ENCODE measurements at places on chromosomes 4 and X. TPM values are rescaled to one million over a fixed set of nuclear protein-coding genes. Genes with fewer than 3 reads are reported as not detected.

POLN gene
- total RNA-seq, result 2.7 TPM

PARM1 gene
- total RNA-seq, result 37.6 TPM

PUDP gene
- total RNA-seq, result 41.2 TPM

MAGEA9B gene
- total RNA-seq, result 0.11 TPM

PCDH18 gene
- total RNA-seq, result not detected

CLTRN gene
- 0.18 TPM for total RNA-seq

PRR32 gene
- not detected for total RNA-seq

DNA sequence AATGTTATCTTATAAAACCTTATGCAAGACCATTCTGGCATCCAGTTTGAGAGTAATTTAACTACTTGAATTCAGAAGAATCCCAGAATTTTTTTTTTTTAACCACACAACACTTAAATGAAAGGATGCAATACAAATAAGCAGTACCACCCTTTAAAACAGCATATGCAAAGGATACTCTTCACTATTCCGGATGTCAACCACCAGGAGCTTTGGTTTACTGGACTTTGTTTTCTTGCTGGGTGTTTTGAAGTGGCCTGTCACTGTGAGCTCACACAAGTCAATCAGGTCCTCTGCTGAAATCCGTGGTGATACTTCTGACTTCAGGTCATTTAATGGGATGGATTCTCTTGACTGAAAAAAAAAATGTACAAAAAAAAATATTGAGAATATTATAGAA, 200.0 kb downstream of the TBCK start:
- H3K36me3 ChIP-seq, result no peaks in the 10 kb centered on the region
- H3K27ac ChIP-seq, result no peak overlapping the region
- no peak overlapping the region for H3K4me3 ChIP-seq

GRCh38 chr4:7761312-7761711, 178.3 kb downstream of the AFAP1 start:
- no peaks in the 10 kb centered on the region for H3K36me3 ChIP-seq
- H3K4me3 ChIP-seq, result no peak overlapping the region
- no peak overlapping the region for H3K27ac ChIP-seq
- no peaks in the 10 kb centered on the region for H3K27me3 ChIP-seq
- no peaks in the 10 kb centered on the region for H3K4me1 ChIP-seq

DNA sequence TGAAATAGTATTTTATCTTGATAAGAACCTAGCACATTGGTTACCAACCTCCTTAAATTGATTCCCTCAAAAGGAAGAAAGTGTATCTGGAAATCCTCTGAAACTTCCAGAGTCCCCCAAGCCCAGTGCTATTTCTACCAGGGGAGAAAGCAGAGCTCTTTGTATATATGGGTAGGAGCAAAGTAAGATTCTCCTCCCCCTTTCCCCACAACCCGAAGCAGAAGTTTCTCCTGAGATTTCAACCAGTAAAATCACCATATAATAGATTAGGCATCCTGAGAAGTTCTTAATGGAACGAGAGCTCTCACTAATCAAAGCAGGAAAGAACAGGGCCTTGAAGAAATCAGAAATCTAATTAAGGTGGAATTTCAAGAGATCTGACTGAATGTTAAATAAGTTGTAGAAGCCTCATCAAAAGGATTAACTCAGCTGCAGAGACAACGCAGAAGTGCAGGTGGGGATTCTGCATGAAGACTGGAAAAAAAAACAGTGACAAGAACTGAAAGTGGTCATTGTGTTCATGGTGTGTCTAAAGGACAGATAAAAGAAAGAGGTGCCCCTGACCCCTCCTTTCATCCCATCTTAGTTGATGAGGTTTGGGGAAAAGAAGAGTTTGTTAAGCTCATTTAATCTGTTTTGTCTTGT, 39.1 kb downstream of the VSIG4 start:
- H3K36me3 ChIP-seq, result no peaks in the 10 kb centered on the region
- H3K27ac ChIP-seq, result no peak overlapping the region
- H3K27me3 ChIP-seq, result no peaks in the 10 kb centered on the region
- no peak for DNase-seq

GRCh38 chr4:15779306-15779705, 1.2 kb downstream of the CD38 start:
- H3K4me1 ChIP-seq, result peaks cover 61% of the 10 kb centered on the region
- peak overlapping the region; percentile 63 for H3K4me3 ChIP-seq
- no peaks in the 10 kb centered on the region for H3K27me3 ChIP-seq
- H3K36me3 ChIP-seq, result no peaks in the 10 kb centered on the region
- H3K27ac ChIP-seq, result no peak overlapping the region
- no peak for DNase-seq

GRCh38 chrX:102930990-102931756, 5.9 kb upstream of the RAB40AL start:
- no peaks in the 10 kb centered on the region for H3K27me3 ChIP-seq
- H3K4me3 ChIP-seq, result no peak overlapping the region
- no peak for DNase-seq
- no peak overlapping the region for H3K27ac ChIP-seq

DNA sequence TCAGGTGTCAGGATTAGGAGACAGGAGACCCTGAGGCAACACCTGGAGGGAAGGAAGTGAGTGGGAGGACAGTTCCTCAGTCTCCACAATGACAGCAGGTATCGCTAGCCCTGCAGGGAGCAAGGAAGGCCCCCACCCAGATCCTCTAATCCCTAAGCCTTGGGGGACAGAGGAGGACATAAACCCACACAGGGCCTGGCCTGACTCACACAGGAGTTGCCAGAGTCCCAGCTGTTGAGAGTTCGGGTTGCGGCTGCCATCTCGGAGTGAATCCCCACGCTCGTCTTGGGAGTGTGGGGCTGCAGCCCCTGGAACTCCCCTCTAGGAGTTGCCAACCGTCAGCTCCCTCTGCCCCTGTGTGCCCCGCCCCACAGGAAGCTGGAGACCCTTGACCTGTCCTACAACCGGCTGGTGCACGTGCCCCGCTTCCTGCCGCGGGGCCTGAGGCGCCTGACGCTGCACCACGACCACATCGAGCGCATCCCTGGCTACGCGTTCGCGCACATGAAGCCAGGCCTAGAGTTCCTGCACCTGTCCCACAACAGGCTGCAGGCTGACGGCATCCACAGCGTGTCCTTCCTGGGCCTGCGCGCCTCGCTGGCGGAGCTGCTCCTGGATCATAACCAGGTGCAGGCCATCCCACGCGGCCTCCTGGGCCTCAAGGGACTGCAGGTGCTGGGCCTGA, 9.2 kb upstream of the BGN start:
- H3K4me3 ChIP-seq, result no peak overlapping the region
- no peaks in the 10 kb centered on the region for H3K4me1 ChIP-seq
- no peak for DNase-seq

GRCh38 chr4:179398414-179398813, 1956.2 kb upstream of the AGA start:
- no peak overlapping the region for H3K27ac ChIP-seq
- no peaks in the 10 kb centered on the region for H3K36me3 ChIP-seq
- no peaks in the 10 kb centered on the region for H3K4me1 ChIP-seq
- H3K27me3 ChIP-seq, result no peaks in the 10 kb centered on the region
- no peak for DNase-seq
- H3K4me3 ChIP-seq, result no peak overlapping the region

DNA sequence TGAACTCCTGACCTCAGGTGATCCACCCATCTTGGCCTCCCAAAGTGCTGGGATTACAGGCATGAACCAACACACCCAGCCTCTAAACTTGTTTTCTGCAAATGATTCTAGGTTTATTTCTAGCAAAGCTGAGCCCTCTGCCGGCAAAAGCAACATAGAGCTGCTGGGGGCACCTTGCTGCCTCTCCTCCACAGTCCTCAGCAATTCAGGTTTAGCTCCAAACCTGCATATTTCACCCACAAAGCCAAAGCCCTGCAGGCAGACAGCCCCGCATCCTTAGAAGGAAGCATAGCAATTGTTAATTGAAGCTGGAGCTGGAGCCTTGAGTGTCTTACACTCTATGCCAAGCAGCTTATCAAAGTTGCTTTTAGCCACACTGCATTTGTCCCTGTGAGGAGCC, 24.9 kb upstream of the OCIAD2 start:
- DNase-seq, result peak; percentile 27
- no peak overlapping the region for H3K27ac ChIP-seq
- H3K4me1 ChIP-seq, result peaks cover 4% of the 10 kb centered on the region
- H3K36me3 ChIP-seq, result no peaks in the 10 kb centered on the region
- no peaks in the 10 kb centered on the region for H3K27me3 ChIP-seq

DNA sequence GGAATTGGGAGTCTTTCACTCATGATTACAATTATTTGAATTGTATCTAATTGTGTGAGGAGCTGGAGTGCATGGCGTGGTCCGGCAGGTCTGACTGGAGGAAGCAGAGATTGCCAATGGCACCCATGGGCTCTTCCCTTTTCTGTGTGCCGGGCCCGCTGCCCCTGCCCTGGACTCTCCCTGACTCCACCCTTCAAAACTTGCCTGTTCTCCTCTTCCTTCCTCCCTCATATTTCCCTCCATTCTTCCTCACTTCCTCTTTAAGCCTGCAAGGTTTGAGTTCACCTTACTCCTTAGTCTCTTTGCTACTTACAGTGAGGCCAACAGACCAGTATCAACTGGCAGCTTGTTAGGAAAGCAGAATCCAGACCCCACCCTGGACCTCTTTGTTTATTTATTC, 6.5 kb upstream of the STBD1 start:
- DNase-seq, result no peak
- no peak overlapping the region for H3K27ac ChIP-seq
- no peaks in the 10 kb centered on the region for H3K4me1 ChIP-seq
- H3K36me3 ChIP-seq, result no peaks in the 10 kb centered on the region

- no peak overlapping the region for H3K27ac ChIP-seq
- peaks cover 3% of the 10 kb centered on the region for H3K4me1 ChIP-seq
- no peak for DNase-seq
- no peaks in the 10 kb centered on the region for H3K36me3 ChIP-seq
These were observed 252.7 kb downstream of the CENPC start for GRCh38 chr4:67292636-67293035.

DNA sequence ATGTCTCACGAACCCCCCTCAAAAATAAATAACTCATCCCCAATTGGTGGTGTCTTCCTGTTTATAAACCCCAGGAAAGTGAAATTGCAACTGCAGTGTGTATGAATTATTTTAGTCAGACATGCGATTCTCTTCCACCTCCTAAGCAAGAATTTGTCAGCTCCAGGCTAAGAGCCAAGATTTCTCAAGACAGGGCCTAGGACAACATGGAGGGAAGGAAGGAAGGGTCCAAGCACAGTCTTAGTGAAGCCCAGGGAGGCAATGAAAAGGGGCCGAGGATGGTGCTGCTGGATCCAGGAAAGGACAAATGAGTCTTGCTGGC, 20.0 kb downstream of the SH3KBP1 start:
- peaks cover 95% of the 10 kb centered on the region for H3K4me1 ChIP-seq
- H3K4me3 ChIP-seq, result no peak overlapping the region
- H3K27ac ChIP-seq, result peak overlapping the region; percentile 96
- DNase-seq, result no peak
- H3K27me3 ChIP-seq, result no peaks in the 10 kb centered on the region

DNA sequence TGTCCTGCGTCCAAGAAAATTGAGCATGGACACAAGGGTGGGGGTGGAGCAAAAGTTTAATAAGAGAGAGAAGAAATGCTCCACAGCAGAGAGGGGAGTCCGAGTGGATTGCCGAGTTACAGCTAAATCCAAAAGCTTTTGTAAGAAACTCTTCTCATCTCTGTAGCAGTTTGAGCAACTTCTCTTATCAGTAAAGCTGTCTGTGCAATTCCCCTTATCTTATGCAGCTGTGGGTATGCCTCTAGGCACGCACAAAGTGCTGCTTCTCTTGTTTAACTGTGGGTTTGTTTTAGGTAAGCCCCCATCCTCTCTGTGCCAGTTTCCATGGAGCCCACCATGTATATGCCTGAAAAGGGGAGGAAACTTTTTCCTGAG, 44.8 kb downstream of the HMGB2 start:
- H3K4me1 ChIP-seq, result no peaks in the 10 kb centered on the region
- H3K36me3 ChIP-seq, result peaks cover 5% of the 10 kb centered on the region
- H3K27me3 ChIP-seq, result no peaks in the 10 kb centered on the region
- H3K4me3 ChIP-seq, result no peak overlapping the region

GRCh38 chr4:161767116-161767515, 396.7 kb downstream of the FSTL5 start:
- H3K4me3 ChIP-seq, result no peak overlapping the region
- H3K27ac ChIP-seq, result no peak overlapping the region
- H3K4me1 ChIP-seq, result no peaks in the 10 kb centered on the region

- no peak for DNase-seq
- H3K27ac ChIP-seq, result no peak overlapping the region
- H3K36me3 ChIP-seq, result peaks cover 74% of the 10 kb centered on the region
- H3K4me1 ChIP-seq, result peaks cover 46% of the 10 kb centered on the region
These were observed 18.3 kb downstream of the G3BP2 start for GRCh38 chr4:75654905-75655304.

GRCh38 chrX:31178769-31179125, 106.9 kb upstream of the FTHL17 start:
- no peak for DNase-seq
- H3K4me3 ChIP-seq, result no peak overlapping the region
- H3K27ac ChIP-seq, result no peak overlapping the region
- no peaks in the 10 kb centered on the region for H3K36me3 ChIP-seq

- DNase-seq, result no peak
- H3K4me1 ChIP-seq, result no peaks in the 10 kb centered on the region
- no peaks in the 10 kb centered on the region for H3K27me3 ChIP-seq
- no peaks in the 10 kb centered on the region for H3K36me3 ChIP-seq
These were observed 437.9 kb upstream of the MAOA start for GRCh38 chrX:43218198-43218597.

DNA sequence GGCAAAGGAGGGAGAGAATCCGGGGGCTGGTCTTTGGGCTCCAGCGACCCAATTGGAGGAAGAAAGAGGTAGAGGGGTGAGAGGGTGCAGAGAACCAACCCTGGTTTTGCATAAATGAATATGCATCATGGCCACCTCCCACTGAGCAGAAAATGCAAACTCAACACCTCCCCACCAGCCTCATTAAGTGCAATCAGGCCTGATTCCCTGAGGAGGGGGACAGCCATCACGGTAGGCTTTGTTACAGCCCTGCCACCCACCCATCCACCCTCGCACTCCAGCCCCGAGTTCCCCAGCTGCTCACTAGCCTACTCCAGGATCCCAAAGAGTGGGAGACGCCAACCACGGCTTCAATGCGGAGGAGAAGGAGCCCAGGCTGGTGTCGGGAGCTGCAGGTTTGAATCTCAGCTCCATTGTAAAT, 48.3 kb upstream of the MAN2B2 start:
- no peaks in the 10 kb centered on the region for H3K27me3 ChIP-seq
- H3K36me3 ChIP-seq, result no peaks in the 10 kb centered on the region
- H3K4me3 ChIP-seq, result no peak overlapping the region
- no peak for DNase-seq
- H3K4me1 ChIP-seq, result peaks cover 4% of the 10 kb centered on the region

- no peak overlapping the region for H3K27ac ChIP-seq
- no peaks in the 10 kb centered on the region for H3K36me3 ChIP-seq
- H3K4me1 ChIP-seq, result no peaks in the 10 kb centered on the region
- no peak for DNase-seq
- no peaks in the 10 kb centered on the region for H3K27me3 ChIP-seq
- no peak overlapping the region for H3K4me3 ChIP-seq
These were observed 21.4 kb downstream of the PLAC1 start for GRCh38 chrX:134636851-134637250.

GRCh38 chr4:67634741-67635140, 66.2 kb downstream of the UBA6 start:
- DNase-seq, result no peak
- H3K4me1 ChIP-seq, result no peaks in the 10 kb centered on the region
- H3K36me3 ChIP-seq, result peaks cover 73% of the 10 kb centered on the region
- no peak overlapping the region for H3K27ac ChIP-seq

- H3K27ac ChIP-seq, result no peak overlapping the region
- no peaks in the 10 kb centered on the region for H3K36me3 ChIP-seq
- no peak overlapping the region for H3K4me3 ChIP-seq
- H3K27me3 ChIP-seq, result no peaks in the 10 kb centered on the region
These were observed 68.2 kb downstream of the ARHGAP10 start for GRCh38 chr4:147799986-147800555.

- DNase-seq, result no peak
- no peak overlapping the region for H3K27ac ChIP-seq
These were observed 114.0 kb downstream of the CLCN5 start for GRCh38 chrX:50036426-50036825.

Data from Karpas-422 (cell line).